B cell (primary cell): ENCODE measurements at places on chromosomes 3 and 15.

DNA sequence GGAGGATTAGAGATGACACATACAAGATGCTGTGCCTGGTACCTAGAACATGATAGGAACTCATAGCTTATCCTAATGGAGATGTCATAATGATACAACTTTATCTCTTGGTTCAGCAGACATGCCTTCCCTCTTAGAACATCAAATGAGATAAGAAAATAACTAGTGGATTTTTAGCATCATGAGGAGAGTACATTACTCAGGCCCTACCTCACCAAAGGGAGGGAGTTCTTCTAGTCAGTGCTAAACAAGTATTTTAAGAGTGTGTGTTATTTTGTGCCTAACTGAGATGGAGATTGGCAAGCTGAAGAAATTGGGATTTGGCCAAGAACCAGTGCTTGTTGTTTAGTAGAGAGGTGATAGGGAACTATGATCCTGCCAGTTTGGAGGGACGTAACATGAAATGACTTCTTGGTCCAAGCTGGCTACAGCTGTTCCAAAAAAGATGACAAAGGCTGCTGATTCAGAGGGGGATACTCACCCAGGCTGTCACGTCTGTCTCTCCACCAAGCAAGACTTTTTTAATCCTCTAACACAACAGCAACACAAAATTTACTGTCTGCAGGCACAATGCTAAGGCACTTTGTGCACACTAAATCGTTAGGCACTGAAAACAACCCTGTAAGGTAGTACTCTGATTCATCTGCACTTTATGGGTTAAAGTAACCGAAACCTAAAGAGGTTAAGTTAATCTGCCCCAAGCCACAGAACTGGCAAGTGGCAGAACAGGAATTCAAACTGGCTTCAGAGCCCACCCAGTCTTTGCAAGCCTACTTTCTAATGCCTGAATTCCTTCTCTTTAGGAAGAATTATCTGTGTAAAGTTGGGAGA, 126.5 kb downstream of the CMSS1 start:
- no peak for DNase-seq

DNA sequence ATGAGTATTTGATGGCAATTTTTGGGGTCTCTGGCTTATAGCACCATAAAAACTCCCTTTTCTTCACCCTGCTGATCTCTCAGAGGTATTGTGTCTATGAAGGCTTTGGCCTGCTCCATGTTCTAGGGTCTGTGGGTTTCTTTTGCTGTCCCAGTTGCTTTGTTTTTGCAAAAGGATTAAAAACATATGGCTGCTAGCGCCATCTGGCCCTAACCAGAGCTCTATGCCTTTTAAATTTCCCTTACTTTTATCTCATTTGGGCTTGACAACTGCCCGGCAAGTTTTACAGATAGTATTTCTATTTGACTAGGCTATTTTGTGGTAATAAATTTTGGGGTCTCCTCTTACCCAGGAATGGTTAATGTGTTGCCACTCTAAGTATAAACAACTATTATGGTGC, 6.4 kb upstream of the GHRL start:
- no peak for DNase-seq

DNA sequence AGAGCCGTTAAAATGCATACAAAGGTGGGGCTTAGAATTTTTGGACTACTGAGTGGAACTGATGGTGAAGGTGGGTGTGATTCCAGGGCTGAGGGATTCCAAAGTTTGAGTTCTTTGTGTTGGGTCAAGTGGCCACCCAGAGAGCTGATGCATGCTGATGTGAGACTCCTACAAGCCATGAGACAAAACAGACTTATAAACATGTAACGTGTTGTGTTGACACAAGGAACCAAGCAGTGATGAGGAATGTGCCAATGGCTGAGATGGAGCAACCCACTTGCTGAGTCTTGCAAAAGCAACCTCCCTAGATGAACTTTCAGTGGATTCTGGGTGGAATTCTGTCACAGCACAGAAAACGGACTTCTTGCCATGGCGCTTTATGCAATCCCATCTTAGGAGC, 289.0 kb downstream of the TLE3 start:
- DNase-seq = no peak

GRCh38 chr15:65338823-65339222, 34.3 kb downstream of the RNU5B-1 start:
- no peak for DNase-seq

DNA sequence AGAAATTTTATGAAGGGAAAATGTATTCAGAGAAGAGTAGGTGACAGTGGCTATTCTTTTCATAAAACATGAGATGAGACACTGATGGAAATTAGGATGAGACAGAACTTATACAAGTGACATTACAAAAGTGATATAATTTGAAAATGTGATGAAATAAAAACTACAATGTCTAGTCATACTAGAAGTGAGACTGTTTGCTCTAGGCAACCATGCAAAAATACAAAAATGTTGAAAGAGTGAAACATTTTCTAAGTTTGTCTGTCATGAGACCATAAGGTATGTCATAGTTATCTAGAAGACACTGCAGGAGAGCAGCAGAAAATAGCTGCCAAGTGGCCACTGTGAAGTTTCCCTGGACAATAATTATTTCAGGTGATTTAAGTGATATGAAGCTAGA, 459.5 kb downstream of the DIPK2A start:
- DNase-seq = no peak

DNA sequence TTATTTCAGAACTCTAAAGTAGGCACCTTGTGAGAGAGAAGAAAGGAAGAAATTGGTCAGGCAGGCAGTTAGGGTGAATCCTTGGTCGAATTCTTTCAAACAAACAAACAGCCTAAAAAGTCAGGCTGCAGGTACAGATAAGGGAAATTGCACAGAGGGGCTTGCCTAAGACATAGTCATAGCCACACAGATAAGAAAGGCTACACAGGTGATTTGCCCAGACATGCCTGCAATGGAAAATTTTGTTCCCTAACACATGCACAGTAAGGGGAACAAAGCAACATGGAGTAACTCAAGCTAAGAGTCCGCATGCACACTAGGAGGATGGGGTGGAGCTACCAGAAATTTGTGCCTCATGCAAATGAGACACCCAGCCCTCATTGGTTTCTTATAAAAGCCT, 91.4 kb upstream of the TUSC7 start:
- DNase-seq = no peak

DNA sequence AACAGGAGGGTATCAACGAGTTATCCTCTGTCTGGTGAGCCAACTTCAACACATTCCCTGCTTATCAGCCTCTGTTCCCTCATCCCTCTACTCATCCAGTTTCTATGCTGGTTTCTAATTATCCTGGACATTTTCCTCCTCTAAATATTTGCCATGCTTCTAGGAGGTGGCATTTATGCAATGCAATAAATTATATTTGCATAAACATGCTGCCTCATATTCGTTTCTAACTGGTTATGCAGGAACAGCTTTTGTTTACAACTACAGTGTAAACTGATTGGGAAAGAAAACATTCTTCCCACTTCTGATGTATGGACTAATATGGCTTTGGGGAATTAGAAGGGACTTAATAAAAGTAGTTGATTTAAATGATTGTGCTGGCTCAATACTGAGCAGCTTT, 122.3 kb downstream of the TFG start:
- no peak for DNase-seq

DNA sequence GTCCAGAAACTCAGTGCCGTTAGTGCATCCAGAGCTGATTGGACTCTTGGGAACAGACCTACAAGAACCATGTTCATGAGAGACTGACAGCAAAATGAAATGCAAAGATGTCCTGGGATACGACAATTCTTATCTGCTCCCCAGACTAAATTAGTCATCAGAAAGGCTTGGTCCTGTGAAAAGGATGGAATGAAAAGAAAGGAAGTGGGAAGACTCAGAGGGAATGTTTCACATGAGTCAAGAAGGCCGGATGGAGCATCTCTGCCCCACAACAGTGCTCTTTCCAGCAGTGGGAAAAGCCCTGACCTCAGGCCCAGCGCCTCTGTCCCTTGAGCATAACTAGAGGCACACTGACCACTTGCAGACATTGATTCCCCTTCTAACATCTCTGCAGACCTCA, 39.3 kb upstream of the UACA start:
- no peak for DNase-seq

- no peak for DNase-seq
Measured at GRCh38 chr3:135844386-135844785, 121.1 kb upstream of the PPP2R3A start.

DNA sequence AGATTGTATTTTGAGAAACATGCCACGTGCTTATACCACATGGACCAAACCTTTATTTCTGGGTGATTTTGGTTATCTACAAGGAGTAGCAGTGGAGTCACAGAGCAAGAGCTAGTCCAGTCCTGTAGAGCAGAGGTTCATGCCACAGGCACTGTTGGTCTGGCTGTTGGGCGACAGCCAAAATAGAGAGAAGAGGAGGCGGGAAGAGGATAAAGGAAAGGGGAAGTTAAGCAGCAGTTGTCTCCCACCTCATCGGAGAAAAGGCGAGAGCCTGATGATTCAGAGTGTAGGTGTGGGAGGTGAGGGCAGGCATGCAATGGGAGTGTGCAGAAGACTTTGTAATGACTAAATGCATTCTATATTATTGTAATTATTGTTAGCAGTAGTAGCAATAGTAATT, 237.5 kb upstream of the ROPN1 start:
- DNase-seq = no peak

GRCh38 chr3:57094575-57094974, 34.1 kb downstream of the SPATA12 start:
- DNase-seq = no peak

- no peak for DNase-seq
Measured at GRCh38 chr3:124126436-124127023, 134.6 kb upstream of the ROPN1 start.

DNA sequence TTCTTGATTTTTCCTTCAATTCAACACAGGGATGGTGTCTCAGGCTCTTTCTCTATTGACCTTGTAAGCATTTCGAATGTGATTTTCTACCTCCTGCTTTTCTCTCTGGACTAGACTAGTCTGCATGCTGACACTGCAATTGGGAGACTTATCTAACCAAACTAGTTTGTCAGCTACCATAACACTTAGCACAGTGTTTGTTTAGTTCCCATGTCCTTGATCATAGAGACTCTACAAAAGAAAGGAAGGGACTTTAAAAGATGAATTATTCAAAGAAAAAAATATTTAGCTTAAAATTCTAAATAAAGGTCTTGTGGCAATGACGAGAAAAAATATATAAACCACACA, 407.0 kb downstream of the ERC2 start:
- DNase-seq = no peak

- DNase-seq = peak; percentile 81
Measured at GRCh38 chr15:101006931-101007691, 88.0 kb downstream of the LRRK1 start.

DNA sequence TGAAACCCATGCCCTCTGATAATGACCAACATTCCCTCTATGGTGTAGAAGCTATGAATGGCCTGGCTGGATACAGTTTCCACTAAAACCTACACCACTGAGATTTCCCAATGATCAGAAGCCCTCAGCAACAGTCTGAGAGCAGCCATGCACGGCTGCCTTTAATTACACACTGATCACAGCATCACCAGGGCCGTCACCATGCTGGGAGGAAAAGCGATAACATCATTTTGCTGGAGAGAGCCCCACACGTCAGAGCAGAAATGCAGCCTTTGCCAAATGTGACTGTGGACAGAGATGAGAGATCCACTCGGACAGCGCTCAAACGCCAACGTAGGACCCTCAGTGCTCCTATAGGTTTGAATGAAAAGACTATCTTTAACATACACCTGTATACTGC, 135.0 kb downstream of the XXYLT1 start:
- DNase-seq = no peak

DNA sequence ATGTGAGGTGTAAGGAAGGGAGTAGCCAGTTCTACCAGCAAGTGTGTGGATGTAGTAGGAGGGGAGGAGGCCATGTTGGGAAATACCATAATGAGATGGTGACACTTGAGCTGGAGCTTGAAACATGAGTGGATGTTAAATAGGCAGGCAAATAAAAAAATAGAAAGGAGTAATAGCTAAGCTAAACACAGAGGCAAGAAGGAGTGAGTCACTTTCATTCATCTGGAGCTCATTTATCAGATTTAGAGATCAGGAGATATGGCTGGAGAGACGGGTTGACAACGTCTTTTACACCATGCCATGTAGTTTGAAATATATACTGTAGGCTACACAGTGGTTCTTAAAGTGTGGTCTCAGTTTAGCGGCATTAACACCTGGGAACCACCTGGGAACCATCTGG, 390.5 kb downstream of the DIPK2A start:
- no peak for DNase-seq

DNA sequence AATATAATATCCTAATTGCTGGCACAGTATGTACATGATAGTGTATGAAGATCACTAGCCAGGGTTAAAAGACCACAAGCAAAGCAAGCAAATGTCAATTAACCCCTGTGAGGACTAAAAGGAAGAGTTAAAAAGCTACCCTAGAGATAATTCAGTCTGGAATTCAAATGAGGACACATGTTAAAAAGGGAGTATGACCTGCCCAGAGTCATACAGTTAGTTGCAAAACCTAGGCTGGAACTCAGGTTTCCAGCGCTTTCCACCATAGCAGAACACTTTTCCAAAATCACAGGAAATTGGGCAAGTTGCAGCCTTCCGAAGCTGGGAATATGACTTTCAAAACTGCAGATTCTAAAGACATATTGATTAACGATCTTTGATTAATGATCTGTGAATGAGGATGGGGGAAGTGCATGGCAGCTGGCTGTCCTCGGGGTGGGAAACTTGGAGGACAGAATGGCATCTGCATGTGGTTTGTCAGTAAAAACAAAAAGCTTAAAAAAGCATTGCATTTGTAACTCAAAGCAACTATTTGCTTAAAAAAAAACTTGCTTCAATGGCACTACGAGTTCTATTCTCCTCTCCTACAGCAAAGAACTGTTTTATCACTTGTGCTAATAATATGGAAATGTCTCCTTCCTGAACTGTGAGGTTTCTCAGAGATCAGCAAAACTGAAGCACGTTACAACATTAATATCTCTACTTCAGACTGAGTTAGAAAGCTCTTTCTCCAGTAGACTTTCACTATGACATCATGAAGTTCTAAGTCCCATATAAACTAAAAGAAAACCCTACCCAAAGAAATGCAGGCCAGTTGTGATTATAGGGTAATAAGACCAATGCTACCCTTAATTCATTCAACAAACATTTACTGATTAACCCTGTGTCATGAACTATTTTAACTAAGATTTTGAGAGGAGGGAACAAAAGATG, 46.2 kb downstream of the IGSF11 start:
- no peak for DNase-seq

DNA sequence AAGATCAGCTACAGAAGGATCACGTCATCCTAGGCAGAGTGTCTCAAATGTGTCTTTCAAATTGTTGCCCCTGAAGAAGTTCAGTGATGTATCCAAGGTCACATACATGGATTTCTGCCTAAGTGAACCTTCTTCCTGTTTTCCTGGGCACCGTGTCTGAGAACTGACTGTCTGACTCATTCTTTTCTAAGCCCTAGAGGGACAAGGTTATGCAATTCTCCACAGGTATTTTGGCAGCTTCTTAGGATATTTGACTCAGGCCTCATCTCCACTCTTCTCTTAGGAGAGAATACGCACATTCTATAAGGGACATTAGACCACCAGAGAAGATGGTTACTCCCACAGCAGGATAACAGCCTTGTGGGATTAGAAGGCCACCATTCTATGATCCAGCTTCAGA, 391.9 kb upstream of the THBS1 start:
- no peak for DNase-seq

- no peak for DNase-seq
Measured at GRCh38 chr3:53844262-53845102, 1.7 kb downstream of the CHDH start.
